ENCODE measurements at places on chromosomes 7 and 10. TPM values are rescaled to one million over a fixed set of nuclear protein-coding genes. Genes with fewer than 3 reads are reported as not detected.

LRIT1 gene
- not detected for total RNA-seq

DNA sequence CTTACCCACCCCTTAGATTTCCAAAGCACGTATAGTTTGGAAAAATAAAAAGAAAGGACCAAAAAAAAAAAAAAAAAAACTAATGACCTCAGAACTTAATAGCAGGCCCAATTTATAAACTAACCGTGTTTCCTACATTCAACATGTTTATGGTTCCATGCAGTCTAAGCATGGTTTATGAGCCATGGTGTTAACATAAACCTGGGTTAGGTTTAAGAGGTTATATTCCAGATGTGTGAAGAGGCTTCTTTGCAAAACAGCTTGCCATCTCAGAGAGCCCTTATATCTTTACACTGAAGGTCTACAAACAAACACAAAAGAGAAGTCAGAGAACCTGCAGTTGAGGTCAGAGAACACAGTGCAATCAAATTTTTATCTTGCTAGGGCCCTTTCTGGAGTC lies 15.8 kb downstream of the TMEM254 start:
- DNase-seq, result no peak

GRCh38 chr10:71388583-71389310 lies 8.0 kb upstream of the CDH23 start:
- no peak for DNase-seq

PWWP2B gene
- 8.7 TPM for total RNA-seq

C7orf33 gene
- not detected for total RNA-seq

BTBD16 gene
- 1.2 TPM for total RNA-seq

CYP26C1 gene
- 0.21 TPM for total RNA-seq

GRCh38 chr7:96300986-96301385 lies 20.9 kb downstream of the SLC25A13 start:
- no peak for DNase-seq

DNA sequence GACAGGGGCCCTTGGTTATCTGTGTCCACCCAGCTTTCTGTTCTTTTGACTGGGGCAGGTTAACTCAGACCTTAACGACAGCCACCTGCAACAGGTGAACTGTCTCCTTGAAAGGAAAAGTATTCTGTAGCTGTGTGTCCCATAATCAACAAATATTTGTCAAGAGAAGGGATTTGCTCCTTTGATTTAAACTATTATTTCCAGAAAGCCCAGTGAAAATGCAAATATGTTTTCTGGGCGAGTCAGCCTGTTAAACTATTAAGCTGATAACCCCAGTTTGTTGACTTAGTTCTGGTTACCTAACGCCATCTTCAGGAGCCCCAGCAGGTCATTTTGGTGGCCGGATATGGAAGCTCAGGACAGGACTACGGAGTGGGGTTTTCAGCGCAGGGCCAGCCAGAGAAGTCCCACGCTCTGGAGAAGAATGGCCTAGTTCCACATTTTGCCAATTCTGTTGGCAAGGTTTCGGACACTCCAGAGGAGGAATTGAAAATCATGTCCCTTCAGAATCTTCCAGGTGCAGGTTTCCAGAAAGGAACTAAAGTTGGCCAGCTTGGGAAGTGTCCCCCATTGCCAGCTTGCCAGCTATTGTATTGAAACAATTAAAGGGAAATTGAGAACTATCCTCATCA lies 54.5 kb downstream of the ADRA2A start:
- no peak for DNase-seq

ASZ1 gene
- not detected for total RNA-seq

ORC5 gene
- 21.8 TPM for total RNA-seq

- DNase-seq, result no peak
Measured at GRCh38 chr7:109879287-109879828, 1211.6 kb upstream of the LRRN3 start.

TUBB8 gene
- total RNA-seq, result not detected

DNA sequence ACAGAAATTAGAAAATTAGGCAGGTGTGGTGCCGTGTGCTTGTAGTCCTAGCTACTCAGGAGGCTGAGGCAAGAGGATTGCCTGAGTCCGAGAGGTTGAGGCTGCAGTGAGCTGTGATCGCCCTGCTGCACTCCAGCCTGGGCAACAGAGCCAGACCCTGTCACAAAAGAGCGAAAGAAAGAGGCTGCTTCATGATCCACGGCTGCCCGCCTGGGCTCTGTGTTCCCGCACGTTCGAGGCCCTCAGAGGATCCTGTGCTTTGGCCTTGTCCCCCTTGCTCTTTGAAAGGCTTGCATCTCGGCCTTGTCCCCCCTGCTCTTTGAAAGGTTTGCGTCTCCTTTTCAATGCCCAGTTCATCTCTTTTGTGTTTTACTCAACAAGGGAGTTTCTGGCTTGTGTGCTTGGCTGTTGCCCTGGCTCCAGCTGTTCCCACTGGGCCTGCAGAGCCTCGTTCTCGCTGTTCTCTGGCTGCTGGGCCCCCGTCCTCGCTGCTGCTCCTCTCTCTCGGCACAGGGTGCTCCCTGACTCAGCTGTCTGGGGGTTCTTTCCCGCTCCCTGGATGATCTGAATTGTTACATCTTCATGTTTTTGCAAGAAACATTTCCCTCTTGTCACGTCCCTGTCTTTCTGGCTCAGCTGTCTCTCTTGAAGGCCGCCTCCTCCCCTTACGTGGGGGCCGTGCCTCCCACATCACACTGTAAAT lies 45.1 kb upstream of the INPP5A start:
- DNase-seq, result peak; percentile 54

GRCh38 chr10:56880606-56881005 lies 519.5 kb upstream of the ZWINT start:
- no peak for DNase-seq

GRCh38 chr7:92052684-92053083 lies 81.6 kb downstream of the CYP51A1 start:
- DNase-seq, result no peak

- no peak for DNase-seq
Measured at GRCh38 chr10:97200616-97201015, 14.9 kb upstream of the SLIT1 start.

DNA sequence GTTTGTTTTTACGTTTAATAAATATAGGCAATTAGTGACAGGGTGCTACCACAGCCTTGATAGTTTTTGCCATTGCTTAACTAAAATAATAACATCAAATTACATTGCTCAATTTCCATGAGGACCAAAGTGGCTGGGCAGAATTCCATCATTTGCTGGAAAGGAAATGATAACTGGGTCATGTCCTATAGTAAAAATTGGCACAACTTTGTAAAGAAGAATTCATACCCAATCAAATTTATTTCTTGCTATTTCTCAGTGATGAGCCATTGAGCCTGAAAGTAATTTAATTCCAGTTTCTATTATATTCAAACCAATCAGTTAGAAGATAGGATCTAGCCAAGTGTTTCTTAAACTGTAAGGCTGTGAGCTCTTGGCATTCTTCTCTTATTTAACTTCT lies 102.2 kb upstream of the CTTNBP2 start:
- no peak for DNase-seq

HOXA5 gene
- total RNA-seq, result 11.8 TPM

IL15RA gene
- 19.0 TPM for total RNA-seq

ARL3 gene
- total RNA-seq, result 8.2 TPM

TRRAP gene
- total RNA-seq, result 36.7 TPM

SYT15 gene
- 8.8 TPM for total RNA-seq

HKDC1 gene
- total RNA-seq, result not detected

DNA sequence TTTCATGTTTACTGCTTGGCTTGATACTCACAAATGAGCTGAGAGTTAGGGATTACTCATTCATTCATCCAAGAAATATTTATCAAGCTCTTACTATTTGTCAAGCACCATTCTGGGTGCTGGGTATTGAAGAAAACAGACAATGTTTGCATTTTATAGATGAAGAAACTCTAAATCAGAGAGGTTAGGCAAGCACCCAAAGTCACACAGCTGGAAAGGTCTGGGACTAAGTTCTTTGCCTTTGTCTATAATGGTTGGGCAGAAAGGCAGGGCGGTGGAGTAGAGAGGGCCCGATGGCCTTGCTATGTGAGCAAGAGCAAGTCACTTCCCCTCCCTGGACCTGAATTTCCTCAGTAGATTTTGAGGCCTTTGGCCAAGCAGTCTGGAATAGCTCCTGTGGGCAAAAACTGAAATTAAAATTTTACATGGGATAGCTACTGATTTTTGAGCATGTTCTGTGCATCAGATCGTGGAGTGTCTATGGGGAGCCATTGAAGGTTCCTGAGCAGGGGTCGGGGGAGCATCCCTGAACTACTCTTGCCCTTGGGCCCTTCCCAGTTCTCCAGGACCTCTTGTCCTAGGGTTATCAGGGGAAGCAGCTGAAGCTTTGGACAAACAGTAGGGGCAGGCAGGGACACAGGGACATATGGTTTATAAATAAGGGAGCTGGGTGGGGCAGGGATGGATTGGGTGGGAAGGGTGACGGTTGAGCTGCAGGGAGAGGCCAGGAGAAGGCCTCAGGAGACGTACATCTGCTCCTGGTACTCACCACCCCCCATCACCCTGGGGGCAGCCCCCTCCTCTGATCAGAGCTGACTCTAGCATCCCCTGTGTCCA lies 23.3 kb downstream of the AQP1 start:
- no peak for DNase-seq

DNA sequence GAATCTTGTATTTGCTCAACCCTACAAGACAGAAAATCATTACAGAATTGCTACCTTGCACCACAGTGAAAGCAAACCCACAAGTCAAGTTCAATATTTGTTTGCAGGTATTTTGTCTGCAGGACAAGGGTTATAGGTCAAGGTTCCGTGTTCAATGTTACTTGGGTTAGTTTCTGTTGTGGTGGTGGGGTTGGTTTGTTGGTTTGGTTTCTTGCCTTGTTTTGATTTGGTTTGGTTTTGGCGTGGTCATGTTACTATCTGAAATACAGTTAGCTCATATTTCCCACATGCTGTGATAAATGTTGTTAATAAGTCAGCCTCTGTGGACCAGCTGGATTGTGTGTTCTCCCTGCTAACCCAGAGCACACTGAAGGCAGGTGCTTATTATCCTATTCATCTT lies 75.6 kb upstream of the INSIG1 start:
- DNase-seq, result no peak

DNA sequence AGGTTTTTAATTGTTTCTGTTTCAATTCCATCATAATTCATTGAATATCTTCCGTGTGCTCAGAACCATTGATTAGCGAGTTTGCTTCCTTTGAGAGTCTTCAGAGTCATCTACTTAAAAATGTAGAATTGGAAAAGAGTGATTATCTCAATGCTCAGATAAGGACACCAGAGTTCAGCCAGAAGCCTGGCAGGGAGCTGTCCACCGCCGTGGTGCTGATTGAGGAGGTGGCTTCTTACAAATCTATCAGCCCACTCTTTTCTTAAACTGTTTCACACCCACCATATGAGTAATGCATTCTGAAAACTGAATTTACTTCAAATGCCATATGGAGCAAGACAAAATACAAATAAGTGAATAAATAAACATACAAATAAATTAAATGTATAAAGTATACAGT lies 79.3 kb downstream of the INSYN2A start:
- peak; percentile 83 for DNase-seq

DNA sequence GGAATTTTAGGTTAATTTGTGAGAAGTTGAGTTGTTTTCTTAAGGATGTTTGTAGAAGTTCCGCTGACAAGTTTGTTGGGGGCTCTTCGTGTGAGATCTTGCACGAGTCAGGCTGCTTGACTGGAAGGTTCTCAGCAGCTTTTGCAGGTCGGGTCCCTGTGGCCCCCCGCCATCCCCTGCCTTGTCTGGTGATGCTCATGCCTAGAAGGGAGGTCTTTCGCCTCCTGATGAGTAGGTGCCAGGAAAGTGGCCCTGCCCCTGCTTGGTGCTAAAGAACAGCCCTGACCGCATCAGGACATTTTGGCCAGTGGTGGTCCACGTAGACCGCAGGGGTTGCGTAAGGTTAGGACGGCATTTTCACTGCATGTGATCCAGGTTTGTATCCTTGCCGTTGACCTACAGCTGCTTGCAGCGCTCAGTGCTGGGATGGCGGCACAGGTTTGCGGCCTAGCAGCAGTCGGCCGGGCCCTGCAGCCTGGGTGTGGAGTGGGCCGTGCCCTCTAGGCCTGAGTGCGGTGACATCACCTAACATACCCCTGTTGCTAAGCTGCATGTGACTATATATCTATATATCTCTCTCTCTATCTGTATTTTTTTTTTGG lies 62.4 kb downstream of the DNAJB6 start:
- no peak for DNase-seq

OR2A42 gene
- total RNA-seq, result not detected

INPP5A gene
- total RNA-seq, result 112 TPM

WNT8B gene
- not detected for total RNA-seq

ADARB2 gene
- not detected for total RNA-seq

GRCh38 chr10:14571866-14572507 lies 202.7 kb downstream of the FAM107B start:
- no peak for DNase-seq

CDNF gene
- 1.9 TPM for total RNA-seq

DNA sequence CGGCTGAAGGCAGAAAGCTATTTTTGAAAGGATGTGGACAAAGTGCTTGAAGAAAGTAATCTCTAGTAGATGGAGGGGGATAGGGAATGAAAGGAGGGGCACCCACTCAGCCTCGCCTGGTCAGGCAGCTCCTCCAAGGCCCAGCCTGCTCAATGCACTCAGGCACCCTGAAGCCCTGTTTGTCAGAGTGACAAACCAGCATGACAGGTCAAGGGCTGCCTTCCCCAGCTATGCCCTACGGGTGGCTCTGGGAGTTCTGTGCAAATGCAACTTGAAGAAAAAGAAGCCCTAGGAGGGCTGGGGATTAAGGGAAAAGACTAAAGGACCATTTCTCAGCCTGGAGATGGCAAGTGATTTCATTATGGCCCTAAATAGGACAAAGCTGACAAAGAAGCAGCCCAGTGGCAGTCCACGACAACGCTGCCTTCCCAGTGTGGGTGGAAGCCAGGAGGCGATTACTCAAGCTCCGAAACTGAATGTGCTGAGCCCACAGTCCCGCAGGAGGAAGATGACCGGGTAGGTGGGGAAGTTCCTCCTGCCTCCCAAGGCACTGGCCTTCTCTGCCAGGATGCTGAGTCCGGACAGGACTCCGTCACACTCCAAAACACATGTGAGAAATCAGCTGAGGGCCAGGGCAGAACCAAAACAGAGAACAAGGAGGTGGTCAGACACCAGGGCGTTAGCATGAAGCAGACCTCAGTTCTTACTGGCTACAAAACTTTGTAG lies 16.3 kb downstream of the LIPA start:
- DNase-seq, result peak; percentile 89

GRCh38 chr10:97961945-97962344 lies 68.5 kb downstream of the CRTAC1 start:
- DNase-seq, result no peak

DNA sequence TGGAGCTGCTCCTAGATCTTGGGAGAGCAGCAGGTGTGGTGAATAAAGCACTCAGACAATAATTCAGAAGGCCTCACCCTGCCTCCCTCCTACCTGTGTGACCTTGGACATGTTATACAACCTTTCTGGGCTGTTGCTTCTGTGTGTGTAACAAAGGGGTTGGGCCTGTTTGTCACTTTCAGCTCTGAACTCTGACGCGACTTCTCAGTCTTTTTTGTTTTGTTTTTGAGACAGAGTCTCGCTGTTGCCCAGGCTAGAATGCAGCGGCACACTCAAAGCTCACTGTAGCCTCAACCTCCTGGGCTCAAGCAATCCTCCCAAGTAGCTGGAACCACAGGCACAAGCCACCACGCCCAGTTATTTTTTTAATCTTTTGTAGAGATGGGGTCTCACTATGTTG lies 89.3 kb downstream of the DNMBP start:
- DNase-seq, result no peak

BHLHA15 gene
- not detected for total RNA-seq

ZNF107 gene
- total RNA-seq, result 9.5 TPM

GHRHR gene
- 1.3 TPM for total RNA-seq

SCIN gene
- 1.7 TPM for total RNA-seq

OPALIN gene
- total RNA-seq, result not detected

- DNase-seq, result no peak
Measured at GRCh38 chr10:123257904-123258456, 103.8 kb downstream of the BUB3 start.
